ENCODE measurements at places on chromosomes 4 and X. TPM values are rescaled to one million over a fixed set of nuclear protein-coding genes. Genes with fewer than 3 reads are reported as not detected.

Gene LEF1
- 555 TPM for total RNA-seq

Gene ADRA2C
- total RNA-seq, result 0.16 TPM

Gene ASMT
- total RNA-seq, result not detected

Gene VSIG4
- total RNA-seq, result 0.53 TPM

- no peak for DNase-seq
Measured at GRCh38 chrX:71128166-71128833, 9.9 kb downstream of the MED12 start.

GRCh38 chrX:30713061-30713525, 59.9 kb downstream of the GK start:
- DNase-seq, result peak; percentile 20

Gene CCNB3
- 0.41 TPM for total RNA-seq

GRCh38 chrX:31423609-31424189, 351.9 kb upstream of the FTHL17 start:
- DNase-seq, result no peak

Gene NAP1L5
- total RNA-seq, result 1.3 TPM

DNA sequence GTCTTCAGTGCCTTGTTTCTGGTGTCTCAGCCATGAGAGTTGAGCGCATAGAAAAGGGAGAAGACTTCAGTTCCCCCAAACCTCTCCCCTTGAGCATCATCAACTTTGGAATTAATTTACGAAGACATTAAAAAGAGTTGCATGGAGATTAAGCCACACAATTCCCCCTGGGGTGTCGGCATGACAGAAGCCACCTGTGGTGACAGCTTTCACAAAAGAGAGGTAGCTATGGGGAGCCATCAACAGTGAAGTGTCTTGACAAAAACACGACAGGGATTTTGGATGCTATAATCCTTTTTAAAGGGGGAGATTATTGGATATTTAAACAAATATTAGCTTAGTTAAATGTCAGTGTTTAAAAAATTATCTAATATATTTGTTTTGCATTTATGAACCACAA, 307.6 kb downstream of the LDB2 start:
- no peak for DNase-seq

- DNase-seq, result no peak
Measured at GRCh38 chr4:155011163-155011780, 197.2 kb upstream of the NPY2R start.

GRCh38 chrX:49746306-49746705, 50.5 kb upstream of the PAGE1 start:
- no peak for DNase-seq

Gene NLGN4X
- total RNA-seq, result not detected

GRCh38 chrX:128931071-128931470, 592.2 kb downstream of the SMARCA1 start:
- no peak for DNase-seq

DNA sequence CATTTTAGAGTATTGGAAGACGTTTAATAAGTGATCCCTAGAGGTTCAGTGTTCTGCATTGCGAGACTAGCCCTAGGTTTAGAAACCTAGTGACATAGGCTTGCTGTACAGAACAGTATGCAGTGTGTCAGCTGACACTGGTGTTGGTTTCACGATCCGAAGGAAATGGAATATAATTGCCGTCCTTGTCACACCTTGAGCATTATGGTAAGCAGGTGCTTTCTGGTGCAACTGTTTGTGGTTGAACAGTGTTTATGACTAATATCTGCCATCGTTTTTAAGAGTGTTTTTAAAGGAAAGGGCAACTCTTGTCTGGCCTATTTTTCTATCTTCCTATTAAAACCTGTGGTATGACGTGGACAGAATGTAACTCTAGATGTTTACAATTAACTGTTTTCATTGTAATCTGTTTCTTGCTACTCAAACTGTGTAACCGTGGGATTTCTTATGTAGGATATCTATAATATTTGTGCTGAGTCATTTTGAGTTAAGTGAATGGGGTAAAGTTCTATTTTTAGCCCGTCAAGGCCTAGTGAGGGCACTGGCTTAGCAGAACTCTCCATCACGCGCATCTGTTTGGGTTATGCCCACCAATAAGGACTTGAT, 53.8 kb upstream of the TBC1D14 start:
- DNase-seq, result no peak

DNA sequence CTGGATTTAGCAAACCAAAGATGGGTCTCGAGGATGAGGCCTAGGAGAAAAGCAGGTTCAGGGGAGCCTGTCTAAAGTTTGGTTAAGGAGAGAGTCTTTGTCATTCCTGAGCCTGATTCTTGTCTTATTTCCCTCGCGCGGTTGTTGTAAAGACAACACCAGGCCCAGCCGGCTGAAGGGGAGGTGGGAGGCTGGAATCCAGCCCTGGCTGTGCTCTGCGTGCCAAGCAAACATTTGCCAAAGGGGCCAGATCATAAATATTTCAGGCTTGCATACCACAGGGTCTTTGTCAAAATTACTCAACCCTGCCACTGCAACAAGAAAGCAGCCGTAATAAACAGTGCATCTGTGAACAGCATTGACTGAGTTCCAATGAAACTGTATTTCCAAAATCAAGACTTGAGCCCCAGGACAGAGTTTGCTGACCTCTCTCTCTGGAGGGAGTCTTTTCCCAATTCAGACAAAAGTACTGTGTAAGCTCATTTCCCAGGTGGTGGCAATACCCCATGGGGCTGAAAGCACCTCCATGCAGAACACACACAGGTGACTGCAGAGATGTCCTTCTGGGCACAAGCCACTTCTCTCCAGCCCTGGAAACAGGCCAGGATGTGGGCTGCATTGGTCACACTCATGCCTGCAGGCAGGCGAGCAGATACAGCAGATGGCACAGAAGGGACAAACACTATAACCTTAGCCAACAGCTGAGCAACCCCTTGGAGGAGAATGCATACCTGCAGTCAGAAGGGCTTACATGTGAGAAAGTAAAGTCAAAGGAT, 320.3 kb downstream of the STK32B start:
- DNase-seq, result no peak

Measured in T-cell (primary cell).